ENCODE measurements at places on chromosomes 1 and 21.

GRCh38 chr21:35423709-35424108 is 374.6 kb upstream of the RUNX1 start:
- DNase-seq: no peak

DNA sequence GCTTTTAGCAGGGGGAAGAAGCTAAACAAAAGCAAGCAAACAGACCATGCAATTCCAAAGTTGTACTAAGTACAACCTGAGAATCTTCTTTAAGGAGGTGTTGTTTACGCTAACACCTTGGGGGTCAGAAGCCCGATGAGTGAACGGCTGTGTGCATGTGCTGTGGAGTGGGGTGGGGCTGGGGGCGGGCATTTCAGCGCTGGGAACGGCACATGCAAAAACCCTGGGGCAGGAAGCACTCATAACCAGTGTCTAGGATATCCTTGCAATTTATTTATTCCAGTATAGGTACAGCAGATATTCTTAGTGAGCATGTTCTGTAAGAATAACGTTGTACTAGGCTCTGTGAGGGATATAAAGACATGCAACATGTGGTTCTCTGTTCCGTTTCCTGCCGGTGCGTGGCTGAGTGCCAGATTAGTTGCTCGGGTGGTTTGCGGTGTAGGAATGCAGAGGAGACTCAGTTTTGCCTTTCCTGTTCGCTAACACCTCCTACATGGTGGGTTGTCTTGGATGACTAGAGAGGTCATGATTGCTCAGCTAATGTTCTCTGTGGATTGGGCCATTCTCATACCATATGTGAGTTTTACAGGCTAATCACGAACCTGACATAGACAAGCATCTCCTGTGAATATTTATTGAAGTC is 3.7 kb downstream of the FASLG start:
- peak; percentile 33 for DNase-seq

DNA sequence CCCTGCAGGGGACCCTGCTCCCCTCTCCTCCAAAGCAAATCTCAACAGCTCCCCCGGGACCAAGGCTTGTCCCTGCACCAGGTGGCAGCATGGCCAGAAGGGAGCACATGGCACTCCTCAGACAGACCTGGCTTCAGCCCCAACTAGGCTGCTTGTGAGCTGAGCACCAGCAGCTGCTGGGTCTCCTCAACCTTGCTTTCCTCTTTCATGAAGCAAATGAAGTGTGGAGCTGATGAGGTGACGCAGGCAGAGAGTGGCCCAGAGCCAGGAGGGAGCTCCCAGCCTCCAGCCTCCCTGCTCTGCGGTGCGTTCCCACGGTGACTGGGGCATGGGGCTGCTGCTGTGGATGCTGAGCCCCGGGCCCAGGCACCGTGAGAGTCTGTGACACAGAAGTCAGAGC is 34.0 kb downstream of the MEGF6 start:
- DNase-seq: no peak

- no peak for DNase-seq
Observed at GRCh38 chr21:26565111-26565510, 8.0 kb downstream of the CYYR1 start.

GRCh38 chr1:169329383-169329782 is 38.2 kb downstream of the NME7 start:
- DNase-seq: no peak

DNA sequence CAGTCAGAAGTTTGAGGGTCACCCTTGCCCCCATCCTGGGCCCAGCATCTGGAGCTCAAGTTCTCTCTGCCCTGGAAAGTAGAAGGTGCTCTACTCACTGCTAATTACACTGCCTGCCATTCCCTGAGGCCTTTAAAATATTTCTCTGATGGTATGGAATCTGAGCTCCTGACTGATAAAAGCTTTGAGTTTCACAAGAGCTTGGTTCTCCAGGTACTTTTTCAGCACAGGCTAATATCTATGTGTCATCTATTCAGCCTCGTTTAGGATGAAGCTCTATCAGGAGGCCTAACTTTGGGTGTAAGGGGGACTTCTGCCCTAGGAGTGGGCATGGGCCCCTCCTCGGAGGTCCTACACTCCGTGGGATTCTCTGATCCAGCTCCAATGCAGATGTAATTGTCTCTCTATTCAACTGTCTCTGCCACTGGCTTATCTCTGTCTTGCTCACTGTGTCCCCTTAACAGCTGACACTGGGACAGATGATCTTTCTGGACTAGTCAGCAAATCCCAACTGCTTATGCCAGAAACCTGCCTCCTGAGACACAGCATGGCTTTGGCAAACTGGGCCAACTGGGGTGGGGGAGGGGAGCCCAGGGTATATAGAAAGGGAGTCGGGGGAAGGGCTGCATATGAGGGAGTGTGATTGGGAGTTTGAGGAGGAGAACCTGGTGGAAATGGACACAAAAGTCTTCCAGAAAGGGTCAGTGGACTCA is 104.2 kb upstream of the GADD45A start:
- DNase-seq: no peak

- DNase-seq: no peak
Observed at GRCh38 chr1:173267453-173267945, 60.4 kb upstream of the TNFSF4 start.

DNA sequence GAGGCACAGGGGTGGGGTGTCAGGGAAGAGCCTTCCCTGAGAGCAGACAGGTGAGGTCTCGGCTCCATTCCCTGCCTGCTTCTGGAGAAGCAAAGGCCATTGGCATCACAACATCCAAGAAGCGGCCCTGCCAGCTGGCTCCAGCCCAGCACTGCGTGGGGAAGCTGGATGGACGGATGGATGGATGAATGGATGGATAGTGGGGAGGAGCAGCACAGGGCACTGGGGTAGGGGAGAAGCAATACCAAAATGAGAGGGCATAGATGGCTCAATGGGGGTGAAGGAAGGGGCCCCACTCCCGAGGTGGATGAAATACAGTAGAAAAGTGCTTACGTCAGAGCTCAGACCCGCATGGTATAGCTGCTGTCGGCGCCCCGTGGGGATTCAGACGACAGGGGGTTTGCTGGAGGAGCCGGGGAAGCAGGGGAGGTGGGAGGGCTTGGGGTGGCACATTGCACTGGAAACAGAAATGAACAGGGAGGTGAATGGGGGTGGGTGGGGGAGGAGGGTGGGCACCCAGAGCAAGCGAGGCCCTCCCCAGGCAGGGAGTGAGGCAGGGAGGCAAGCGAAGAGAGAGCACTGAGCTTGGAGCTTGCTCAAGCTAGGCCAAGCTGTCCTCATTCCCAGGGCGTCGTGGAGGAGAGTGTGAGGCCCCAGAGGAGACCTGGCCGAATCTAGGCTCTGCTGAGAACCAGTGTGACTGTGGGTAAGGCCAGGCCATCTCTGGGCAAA is 9.5 kb upstream of the GOLT1A start:
- no peak for DNase-seq

DNA sequence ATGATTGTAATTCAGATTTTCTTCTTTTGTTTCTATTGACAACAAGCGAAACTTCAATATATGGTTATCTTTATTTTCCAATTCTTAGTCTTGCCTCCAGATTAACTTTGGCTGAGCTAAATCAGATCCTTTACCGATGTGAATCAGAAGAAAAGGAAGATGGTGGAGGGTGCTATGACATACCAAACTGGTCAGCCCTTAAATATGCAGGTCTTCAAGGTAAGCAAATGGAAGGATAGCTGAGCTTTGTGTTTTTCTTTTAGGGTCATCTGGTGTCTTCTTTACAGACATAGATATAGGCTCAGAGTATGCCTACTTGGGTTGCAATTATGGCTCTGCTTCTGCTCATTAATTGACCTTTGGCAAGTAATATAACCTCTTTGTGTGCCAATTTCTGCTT is 37.7 kb downstream of the AGL start:
- DNase-seq: no peak

GRCh38 chr1:117633068-117633345 is 27.2 kb downstream of the TENT5C start:
- DNase-seq: no peak

- DNase-seq: no peak
Observed at GRCh38 chr1:11316701-11317100, 43.7 kb downstream of the UBIAD1 start.

DNA sequence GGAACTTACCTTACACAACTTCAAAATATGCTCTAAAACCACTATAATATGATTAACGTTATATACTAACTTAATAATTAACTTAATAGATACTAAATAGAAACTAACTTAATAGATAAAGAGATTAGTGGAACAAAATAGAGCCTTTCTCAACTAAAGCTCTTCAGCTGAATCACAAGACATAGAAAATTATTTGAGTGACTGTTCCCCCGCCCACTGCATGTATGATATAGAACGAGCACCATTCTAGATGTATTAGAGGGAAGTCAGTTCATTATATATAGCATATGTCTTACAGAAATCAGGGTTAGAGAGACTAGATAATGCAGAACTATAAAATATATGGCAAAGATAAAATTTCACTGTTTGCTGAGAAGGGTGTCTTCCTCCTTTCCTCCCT is 16.3 kb downstream of the LYPLAL1 start:
- no peak for DNase-seq

- DNase-seq: no peak
Observed at GRCh38 chr1:183604038-183604808, 14.0 kb upstream of the NCF2 start.

GRCh38 chr1:176773038-176773437 is 310.1 kb downstream of the PAPPA2 start:
- DNase-seq: no peak

GRCh38 chr1:247453245-247453644 is 4.7 kb downstream of the OR2B11 start:
- DNase-seq: no peak

- no peak for DNase-seq
Observed at GRCh38 chr1:230824919-230825721, 43.2 kb downstream of the C1orf198 start.

- DNase-seq: no peak
Observed at GRCh38 chr1:112862753-112863426, 93.1 kb downstream of the SLC16A1 start.

DNA sequence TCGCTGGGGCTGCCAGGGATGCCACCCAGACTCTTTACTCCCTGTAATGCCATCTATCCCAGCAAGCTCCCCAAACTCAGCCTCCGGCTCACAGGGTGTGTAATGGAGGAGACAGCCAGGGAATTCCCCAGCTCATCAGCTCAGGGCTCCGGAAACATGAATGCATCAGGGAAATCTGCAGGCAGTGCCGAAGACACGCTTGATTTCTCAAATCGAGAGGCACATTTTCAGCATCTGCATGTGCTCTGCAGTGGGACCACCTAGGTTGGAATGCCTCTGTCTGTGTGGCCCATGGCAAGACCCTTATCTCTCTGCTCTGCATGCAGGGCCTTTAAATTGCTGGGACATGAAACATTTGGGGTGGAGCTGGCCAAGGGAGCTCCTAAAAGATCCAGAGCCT is 170.1 kb downstream of the TRABD2B start:
- no peak for DNase-seq

- DNase-seq: no peak
Observed at GRCh38 chr1:54010415-54011117, 7.4 kb downstream of the LDLRAD1 start.

- DNase-seq: no peak
Observed at GRCh38 chr1:43373066-43373940, 5.5 kb upstream of the ELOVL1 start.

- no peak for DNase-seq
Observed at GRCh38 chr1:212749821-212750535, 41.6 kb downstream of the NSL1 start.

DNA sequence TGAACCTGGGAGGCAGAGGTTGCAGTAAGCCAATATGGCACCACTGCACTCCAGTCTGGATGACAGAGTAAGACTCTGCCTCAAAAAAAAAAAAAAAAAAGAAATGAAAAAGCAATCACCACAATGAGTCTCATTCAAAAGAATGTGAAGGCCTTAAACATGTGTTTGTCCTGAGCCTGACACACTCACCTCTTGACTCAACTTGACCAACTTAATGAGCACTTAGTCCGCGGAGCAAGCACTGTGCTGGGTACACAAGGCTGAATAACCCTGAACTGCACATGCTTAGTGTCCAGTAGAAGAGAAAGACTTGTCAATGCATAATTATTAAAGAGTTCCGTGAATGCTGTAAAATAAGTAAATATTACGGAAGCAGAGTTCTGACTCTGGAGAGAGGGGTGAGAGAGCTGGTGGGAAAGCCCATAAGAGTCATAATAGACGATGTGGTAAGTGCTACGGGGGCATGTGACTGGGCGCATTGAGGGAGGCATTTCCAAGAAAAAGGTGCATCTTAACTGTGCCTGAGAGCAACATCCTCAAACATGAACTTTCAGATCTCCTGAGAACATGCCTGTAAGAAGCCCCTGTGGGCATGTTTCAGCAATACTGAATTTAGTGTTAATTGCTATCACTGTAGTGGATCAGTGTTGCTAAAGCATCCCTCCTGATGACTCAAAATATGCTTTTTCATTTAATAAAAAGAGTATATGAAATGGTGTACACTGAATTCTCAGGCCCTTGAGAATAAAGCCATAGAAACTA is 27.2 kb downstream of the MCOLN2 start:
- no peak for DNase-seq

GRCh38 chr1:94315552-94316116 is 78.2 kb upstream of the ARHGAP29 start:
- DNase-seq: no peak

DNA sequence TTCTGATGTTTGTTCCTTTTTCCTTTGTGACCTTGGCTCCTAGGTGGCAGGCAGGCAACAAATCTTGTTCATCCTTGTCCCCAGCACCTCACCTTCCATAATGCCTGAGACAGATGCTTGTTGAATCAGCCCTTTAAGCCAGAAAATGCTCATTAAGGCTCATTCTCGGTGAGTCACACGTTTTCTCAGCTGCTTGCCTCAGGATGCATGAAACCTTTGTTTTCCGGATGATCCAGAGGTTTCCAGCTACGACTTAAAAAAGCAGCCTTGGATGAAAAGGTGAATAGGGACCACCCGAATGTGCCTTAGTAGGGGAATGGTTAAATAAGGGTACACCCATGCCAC is 4.6 kb upstream of the ATP13A2 start:
- DNase-seq: no peak

- no peak for DNase-seq
Observed at GRCh38 chr1:100230765-100231164, 18.9 kb downstream of the DBT start.

DNA sequence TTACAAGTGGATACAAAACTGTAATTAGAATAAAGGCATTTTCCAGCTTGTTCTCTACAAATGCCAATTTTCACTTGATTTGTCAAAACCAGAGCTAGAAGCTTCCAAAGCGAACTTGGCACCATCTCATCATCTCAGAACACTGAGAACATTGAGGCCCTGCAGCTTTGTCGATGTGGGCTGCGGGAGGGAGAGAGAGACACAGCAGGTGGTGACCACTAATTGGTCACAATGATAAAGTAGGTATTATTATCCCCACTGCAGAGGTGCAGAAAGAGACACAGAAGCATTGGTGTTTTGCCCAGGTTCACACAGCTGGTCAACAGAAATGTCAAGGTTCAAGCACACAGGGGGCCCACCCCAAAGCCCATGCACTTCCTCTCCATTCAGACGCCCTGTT is 72.2 kb upstream of the KRTAP19-8 start:
- DNase-seq: no peak

GRCh38 chr1:6803357-6803756 is 18.1 kb downstream of the CAMTA1 start:
- DNase-seq: no peak

All from activated B cell treated with CpG ODN at 0.5 μM for 24 hours (primary cell).